ENCODE measurements at places on chromosomes 2 and 18.

DNA sequence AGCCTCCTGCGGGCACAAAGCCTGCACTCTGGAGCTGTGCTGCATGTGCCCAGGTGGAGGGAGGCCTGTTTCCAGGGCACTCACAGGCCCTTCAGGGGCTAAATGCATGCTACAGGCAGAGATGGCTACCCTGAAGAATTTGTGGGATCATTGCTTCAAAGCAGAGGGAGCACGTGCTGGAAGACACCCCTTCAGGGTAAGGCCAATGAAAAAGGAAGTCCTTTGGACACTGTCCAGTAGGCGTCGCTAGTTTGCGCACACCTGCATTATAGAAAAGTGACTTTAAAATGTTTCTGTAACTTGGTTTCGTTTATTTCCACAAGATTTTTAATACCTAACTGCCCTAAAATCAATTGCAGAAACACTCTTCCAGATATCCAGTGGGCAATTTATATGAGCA is 325.3 kb downstream of the ZNF516 start:
- no peak for DNase-seq

GRCh38 chr2:628651-629050 is 48.6 kb downstream of the TMEM18 start:
- DNase-seq, result no peak

DNA sequence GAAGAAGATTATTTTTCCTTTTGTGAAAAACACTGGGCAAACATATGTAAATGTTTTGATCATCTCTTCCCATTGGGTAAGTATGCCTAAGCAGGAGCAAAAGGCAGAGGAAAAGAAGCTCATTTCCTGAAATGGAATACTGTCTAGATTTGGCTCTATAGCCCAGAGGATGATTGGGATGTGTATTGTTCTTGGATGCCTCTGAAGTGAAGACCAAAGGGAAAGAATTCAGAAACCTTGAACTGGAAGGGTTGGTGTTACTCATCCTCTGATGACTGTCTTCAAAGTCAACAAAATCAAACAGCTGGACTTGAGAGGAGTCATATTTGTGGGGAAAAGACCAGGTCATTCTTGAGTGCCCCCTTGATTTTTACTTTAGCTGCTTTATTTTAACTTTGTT is 112.6 kb upstream of the NT5C1B start:
- no peak for DNase-seq

DNA sequence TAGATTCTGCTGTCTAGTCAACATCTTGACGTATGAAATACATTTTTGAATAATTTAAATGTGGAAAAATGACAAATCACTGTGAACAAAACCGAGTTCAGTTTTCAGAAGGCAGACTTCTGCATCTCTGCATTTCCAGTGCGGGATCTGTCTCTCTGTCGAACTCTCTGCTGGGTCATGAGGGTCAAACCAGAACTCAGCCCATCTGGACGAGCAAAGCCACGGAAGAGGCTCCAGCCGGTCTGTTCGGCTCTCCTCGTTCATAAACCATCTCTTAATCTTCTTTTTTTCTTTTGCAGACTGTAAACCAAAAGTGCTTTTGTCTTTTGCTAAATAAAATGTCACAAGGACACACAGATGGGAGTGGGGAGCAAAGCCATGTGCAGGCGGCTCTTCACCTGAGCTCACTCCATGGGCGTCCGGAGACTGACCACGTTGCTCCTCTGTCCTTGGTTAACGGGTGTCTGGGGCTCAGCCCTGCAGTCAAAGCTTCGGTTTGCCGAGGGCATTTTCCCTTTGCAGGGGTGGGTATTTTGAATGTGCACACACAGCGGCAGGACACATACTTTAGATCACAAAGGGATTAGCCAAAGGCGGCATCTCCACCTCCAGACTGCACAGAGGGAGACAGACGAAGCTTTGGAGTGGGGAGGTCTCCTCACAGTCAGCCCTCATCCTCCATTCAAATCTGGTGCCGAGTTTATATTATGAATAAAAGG is 737.9 kb upstream of the SALL3 start:
- DNase-seq, result no peak

DNA sequence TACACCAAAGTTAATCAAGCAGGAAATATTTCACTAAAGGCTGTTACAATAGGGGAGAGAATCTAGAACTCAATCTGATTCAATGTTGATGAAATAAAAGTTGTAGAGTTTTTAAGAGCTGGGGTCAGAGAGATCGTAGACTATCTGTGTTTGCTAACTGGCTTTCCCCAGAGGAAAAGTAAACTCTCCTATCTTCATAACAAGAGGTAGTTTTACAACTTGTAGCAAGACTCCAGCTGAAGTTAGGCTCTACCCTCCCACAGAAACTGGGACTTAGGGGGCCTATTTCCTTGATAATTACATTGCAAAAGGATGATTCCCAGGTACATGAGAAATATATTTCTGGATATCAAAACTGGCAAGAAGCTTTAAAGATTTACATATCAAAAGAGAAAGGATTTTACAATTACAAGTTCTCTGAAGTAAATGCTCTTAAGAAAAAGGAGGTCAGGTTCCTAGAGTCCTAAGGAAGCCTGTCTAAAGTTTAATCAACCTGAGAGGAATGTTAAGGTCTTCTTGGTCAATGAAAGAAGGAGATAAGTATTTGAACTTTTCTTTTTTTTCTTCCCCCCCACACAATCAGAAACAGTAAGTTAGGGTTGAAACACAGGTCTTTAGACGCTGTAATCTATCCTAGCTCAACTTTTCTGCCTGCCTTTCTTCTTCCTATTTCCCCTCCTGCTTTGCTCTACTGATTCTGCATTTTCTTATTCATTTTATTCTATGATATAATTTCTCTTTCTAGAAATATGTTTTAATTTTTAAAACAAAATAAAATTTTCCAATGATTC is 692.2 kb upstream of the LINC00305 start:
- DNase-seq, result no peak

DNA sequence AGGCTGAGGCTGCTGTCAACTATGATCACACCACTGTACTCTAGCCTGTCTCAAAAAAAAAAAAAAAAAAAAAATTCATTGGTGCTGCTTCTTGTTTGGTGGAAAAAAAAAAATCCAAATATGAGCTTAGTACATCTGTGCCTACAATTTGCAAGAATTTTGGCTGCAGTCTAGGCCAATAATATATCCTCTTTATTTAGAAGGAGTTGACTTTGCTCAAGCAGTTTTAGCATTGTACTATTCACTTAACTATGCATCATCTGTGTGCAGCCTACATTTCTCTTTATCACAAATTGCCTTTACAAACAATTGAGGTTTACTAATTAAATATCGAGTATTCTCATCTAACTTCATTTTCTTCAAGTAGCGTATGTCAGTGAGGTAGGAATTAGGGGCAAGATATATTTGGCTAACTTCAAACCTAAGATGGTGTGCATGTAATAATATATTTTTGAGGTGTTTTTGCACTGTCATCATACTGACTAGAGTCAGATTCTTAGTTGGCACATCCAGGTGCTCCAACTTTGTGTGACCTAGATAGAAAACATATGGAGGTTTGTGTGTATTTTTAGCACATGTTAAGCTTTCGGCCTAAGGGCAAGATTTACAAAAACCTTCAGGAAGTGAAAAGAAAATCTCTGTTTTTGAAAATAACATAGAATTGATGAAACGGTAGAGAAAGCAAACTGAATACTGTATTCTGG is 51.8 kb downstream of the PMS1 start:
- no peak for DNase-seq

GRCh38 chr2:217360781-217361482 is 501.1 kb upstream of the TNP1 start:
- DNase-seq, result no peak

DNA sequence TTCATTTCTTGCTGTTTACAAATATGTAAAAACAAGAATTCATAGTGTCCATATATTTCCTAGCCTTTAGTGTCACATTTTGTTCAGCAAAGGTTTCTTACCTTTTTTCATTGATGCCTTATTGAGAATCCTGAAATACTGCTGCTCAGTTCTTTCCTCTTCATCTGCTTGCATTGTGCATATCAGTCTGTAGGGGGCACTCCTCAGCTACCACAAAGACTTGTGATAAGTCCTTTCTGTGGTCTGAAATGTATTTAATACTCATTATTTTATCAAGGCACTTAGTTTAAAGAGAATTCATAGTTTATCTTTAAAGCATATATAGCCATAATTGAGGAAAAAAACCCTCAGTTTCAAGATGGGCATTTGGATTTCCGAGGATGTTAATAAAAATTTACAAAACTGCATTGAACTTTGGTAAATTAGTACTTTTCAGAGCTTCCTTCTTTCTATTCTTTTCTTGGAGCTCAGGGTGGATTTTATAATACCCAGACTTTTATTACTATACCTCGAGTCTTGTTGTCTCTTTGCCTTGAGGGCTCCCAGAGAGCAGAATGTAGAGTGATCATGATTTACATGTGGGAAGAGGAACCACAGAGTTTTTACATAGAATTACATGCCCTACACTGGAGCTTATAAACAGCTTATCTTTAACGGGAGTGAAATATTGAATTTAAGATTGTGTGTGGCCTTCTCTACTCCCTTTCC is 570.1 kb downstream of the PLCL1 start:
- peak; percentile 19 for DNase-seq

GRCh38 chr2:8954990-8955389 is 48.5 kb downstream of the MBOAT2 start:
- DNase-seq, result no peak

DNA sequence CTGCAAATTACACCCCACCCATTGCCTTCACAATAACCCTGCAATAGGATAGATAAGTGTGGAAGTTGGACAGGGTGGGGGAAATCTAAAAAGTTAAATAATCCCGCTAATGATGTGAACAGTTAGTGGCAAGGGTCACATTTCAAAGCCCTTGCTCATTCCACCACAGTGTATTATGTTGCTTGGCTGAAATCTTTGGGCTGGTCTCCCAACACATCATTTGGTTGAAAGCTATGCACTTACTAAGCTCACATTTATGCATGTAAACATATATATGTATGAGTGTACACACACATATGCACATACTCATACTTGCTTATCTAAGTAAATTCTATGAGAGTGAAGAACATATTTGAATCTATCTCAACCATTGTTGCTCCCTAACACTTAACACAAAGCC is 197.8 kb downstream of the RDH14 start:
- no peak for DNase-seq

DNA sequence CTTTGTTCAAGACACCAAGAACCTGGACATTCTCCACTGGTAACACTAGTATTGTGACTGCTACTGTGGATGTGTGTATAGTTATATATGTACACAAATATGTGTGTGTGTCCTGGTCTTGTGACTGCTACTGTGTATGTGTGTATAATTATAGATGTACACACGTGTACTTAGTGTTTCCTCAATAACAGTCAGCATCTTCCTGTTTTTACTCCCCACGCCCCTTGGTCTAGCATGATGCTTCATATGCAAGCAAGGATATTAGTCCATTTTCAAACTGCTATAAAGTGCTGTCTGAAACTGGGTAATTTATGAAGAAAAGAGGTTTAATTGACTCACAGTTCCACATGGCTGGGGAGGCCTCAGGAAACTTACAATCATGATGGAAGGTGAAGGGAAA is 802.7 kb downstream of the RNF144A start:
- DNase-seq, result no peak

DNA sequence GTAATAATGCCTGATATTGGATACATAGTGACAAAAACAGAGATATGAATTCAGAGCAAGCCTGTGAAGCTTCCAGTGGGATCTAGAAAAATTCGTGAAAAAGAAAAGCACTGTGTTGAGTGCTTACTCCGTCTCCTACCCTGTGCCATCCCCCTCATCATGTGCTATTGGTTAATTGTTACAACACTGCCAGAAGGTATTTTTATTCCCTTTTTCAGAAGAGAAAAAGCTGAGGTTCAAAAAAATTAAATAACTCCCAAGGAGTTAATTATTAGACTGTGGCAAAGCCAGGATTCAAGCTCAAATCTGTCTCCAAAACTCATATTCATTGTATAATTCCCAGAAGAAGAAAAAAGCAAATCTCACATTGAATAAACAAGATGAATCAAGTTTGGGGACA is 735.5 kb upstream of the ACVR2A start:
- no peak for DNase-seq

- no peak for DNase-seq
Measured at GRCh38 chr18:54335638-54336173, 22.0 kb downstream of the STARD6 start.

- no peak for DNase-seq
Measured at GRCh38 chr18:46721331-46721730, 35.5 kb downstream of the ST8SIA5 start.

DNA sequence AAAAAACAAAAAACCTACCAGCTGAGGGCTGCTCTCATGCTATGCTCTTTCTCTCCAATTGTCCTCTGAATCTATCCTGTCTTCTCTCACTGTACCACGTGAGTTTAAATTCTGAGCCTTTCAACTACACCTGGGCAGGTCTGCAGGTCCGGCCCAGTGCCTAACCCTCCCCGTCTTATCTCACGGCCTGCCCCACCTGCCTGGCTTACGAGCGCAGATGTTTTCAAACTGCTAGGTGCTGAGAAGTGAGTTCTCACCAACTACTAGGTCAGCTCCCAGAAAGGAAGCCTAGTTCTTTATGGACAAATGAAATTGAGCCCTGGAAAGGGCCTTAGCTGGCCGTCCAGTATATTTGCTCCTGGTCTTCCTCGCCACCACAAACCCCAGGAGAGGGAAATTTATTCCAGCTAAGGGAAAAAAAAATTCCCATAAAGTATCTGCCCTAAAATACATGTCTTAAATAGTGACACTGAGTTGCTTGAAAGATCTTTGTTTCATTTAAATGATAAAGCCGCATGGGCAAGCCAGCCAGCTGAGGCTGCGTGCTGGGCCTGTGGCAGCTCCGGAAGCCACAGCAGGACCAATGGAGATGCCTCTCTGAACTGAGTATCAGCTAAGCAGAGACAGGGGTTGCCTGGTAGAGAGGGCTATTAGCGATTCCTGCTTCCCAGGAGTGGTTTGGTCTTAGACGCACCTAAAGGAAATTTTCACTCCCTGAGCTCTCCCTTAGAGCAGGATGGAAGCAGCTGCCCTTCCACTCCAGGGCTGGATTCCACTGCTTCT is 92.5 kb upstream of the NCK2 start:
- DNase-seq, result no peak

- no peak for DNase-seq
Measured at GRCh38 chr2:12070153-12070552, 323.7 kb downstream of the LPIN1 start.

- no peak for DNase-seq
Measured at GRCh38 chr18:11864471-11864870, 13.3 kb downstream of the CHMP1B start.

GRCh38 chr2:188142636-188143295 is 148.9 kb upstream of the GULP1 start:
- no peak for DNase-seq

DNA sequence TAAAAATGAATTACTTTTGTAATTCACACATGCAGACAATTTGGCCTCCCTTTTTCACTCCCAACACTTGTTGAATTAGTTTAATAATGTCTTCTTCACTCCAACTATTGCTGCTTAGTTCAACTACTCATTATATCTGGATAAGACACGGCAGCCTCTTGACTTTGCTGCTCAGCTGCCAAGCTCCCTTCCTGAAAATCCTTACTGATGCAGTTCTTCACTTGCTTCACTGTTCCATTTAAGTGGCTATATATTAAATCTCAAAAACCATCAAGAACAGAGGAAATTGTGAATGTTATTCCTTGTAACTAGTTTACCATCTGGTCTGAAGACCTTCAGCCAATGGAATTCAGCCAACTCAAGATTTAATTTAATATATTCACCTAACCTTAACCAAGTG is 127.1 kb downstream of the NCOA1 start:
- no peak for DNase-seq

Measured in stimulated activated CD4-positive, alpha-beta T cell treated with anti-CD3 and anti-CD28 coated beads, TNF-alpha, amount 100 ng/mL, for 24 hours (primary cell).